ENCODE measurements at places on chromosomes 5 and 9.

DNA sequence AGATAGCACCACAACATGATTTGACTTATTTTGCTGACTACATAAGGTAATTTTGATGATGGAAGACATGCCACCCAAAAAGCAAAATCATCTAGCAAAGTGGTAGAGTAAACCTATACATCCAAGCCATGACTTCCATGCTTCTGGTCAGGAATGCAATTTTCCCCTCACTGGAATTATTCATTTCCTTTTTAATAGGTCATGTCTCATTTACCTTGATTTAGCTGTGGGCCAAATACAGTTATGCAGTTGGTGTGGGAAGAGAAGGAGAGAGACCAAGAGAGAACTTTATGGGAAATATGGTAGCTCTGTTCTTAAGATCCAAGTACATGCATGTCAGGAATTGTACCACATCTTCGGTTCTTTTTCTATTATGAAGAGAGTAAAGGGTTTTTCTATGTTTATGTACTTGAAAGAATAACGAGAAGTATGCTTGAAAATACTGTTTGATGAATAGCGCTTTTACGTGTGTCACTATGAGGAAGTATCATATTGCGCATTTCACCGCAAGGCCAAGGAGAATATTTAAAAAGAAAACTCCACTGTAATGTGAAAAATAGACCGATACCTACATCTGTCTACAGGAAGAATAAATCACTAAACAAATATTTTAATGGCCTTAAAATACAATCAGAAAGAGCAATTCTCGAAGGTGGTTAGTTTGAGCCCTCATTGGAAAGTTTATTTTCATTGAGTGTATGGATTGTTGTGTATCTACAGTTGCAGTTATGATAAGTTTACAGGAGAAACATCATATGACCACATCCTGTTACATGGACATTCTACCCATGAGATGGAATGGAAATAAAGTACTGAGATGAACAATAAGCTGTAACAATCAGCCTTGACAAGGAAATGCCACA lies 134.0 kb downstream of the FOXD1 start:
- DNase-seq: no peak

- no peak for DNase-seq
Measured at GRCh38 chr5:53170746-53171349, 61.3 kb upstream of the MOCS2 start.

GRCh38 chr9:121783111-121783510 lies 131.7 kb downstream of the DAB2IP start:
- DNase-seq: no peak

DNA sequence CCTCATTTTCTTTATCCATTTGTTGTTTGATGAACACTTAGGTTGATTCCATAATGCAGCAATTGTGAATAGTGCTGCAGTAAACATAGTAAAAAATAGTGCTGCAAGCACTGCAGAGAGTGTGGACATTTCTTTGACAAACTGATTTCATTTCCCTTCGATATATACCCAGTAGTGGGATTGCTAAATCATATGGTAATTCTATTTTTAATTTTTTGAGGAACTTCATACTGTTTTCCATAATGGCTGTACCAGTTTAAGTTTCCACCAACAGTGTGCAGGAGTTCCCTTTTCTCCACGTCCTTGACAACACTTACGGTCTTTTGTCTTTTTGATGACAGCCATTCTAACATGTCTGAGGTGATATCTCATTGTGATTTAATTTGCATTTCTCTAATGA lies 138.2 kb upstream of the PLPPR1 start:
- no peak for DNase-seq

GRCh38 chr5:58961631-58962280 lies 378.9 kb downstream of the RAB3C start:
- no peak for DNase-seq

GRCh38 chr5:96884995-96885394 lies 8.7 kb downstream of the ERAP2 start:
- no peak for DNase-seq

DNA sequence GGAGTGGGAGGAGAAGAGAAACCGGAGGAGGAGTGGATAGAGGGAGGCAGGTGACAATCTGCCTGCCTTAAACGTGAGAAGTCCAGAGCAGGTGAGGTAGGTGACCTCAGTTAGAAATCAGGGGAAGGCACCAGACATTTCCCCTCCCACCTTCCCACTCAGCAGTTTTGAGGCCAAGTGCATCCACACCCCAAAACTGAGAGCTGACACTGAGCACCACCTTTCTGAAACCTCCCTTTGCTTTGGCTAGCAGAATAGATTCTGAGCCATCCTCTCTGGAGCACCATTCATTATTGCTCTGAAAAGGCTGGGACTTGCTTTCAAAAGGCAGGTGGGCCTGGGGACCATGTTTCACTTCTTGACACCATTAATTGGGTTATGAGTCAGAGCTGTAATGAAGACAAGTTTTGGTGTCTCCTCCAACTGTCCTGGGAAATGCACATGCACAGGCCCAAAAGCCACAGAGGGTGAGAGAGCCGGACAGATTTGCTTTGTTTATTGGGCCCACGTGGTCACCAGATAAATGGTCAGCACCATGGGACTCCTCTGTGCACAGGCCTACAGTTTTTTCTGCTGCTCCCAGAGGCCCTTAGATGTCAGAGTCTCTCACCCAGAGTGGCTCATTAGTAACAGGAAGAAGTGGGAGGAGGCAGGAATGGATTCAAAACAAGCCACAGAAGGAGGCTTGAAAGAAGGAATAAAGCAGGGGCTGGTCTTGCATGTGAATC lies 314.7 kb downstream of the TLE1 start:
- no peak for DNase-seq
